Stimulated activated CD8-positive, alpha-beta memory T cell treated with anti-CD3 and anti-CD28 coated beads, Interleukin-7, amount 100 ng/mL, for 1 hour (primary cell): ENCODE measurements at places on chromosomes 5 and 9.

DNA sequence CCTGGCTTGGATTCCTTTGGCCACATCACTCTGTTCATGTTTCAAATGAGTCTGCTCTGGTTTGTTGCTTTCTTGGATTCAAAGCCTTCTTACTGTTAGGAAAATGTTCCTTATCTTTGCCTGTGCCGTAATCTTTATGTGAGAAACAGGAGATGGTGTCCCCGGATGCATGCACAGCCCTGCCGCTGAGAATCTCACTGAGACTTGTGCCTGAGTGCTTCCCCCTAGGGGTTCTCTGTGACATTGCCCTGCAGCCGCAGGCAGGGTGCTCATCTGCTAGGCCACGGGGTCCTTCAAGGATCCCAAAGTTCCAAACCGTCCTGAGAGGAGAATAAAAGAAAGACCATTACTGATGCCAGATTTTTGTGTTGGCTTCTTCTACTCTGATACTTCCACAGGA is 81.4 kb upstream of the ANKRD55 start:
- no peak for DNase-seq

GRCh38 chr5:152052470-152052869 is 127.8 kb upstream of the GLRA1 start:
- no peak for DNase-seq

DNA sequence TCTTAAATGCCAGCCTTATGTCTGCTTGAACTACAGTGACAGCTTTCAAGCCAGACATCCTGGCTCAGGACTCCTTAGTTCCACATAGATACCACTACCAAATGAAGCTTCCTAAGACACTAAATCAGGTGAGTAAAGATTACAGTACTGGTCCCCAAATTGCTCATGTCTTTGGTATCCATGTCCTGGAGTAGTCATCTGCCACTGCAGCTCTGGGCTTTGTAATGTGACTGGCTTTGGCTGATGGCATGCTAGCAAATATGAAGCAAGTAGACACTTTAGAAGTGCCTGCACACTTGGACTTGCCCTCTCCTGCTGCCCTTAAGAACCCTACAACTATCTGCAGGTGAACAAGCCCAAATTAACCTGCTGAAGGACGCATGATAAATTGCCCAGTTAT is 334.9 kb downstream of the BNC2 start:
- no peak for DNase-seq

DNA sequence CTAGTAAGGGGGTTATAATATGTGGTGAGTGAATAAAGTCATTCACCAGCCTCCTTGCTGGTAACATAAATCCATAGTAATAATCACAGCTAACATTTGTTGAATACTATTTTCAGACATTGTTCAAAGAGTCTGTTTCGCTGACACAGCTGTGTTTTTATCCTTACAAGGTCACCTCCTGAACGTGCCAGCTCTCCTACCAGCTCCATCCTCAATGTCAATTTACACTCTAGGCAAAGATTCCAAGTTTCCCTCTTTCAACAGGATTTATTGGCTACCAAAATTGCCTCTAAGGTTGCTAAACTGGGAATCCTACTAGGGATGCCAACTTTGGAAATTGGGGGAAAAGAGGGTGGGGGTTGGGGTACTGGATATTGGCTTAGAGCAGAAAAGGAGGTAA is 30.7 kb upstream of the SMC5 start:
- no peak for DNase-seq
